ENCODE measurements at places on chromosomes 5 and 9. TPM values are rescaled to one million over a fixed set of nuclear protein-coding genes. Genes with fewer than 3 reads are reported as not detected.

- no peaks in the 10 kb centered on the region for H3K4me1 ChIP-seq
- H3K36me3 ChIP-seq, result no peaks in the 10 kb centered on the region
- no peaks in the 10 kb centered on the region for H3K27me3 ChIP-seq
- H3K27ac ChIP-seq, result no peak overlapping the region
- no peak overlapping the region for H3K4me3 ChIP-seq
Measured at GRCh38 chr5:116343961-116344360, 230.7 kb downstream of the SEMA6A start.

DNA sequence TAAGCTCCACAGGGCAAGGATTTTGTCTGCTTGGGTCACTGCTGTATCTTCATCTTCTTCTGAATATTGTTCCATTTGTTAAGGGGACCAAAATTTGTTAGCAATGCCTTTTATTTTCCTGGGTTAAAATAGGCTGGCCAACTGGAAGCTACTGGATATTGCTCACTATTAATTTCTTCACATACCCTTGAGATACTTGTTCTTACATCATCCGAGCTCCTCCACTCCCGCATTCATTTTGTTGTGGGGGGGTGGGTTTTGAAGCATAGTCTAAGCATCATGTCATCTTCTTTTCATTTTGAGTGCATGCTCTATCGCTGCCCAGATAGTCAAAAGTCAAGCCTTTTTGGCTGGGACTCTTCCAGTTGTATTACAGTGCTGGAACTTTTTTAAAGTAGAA is 42.5 kb upstream of the PIK3R1 start:
- DNase-seq, result no peak
- H3K36me3 ChIP-seq, result no peaks in the 10 kb centered on the region
- no peaks in the 10 kb centered on the region for H3K27me3 ChIP-seq
- 0 out of 2 replicates have a peak, but pooled peaks cover 12% of the 10 kb centered on the region for H3K4me1 ChIP-seq
- H3K27ac ChIP-seq, result no peak overlapping the region

GRCh38 chr5:141328231-141328630 is 2.1 kb upstream of the PCDHGA1 start:
- no peaks in the 10 kb centered on the region for H3K4me1 ChIP-seq
- DNase-seq, result no peak
- no peaks in the 10 kb centered on the region for H3K27me3 ChIP-seq
- H3K4me3 ChIP-seq, result no peak overlapping the region

DNA sequence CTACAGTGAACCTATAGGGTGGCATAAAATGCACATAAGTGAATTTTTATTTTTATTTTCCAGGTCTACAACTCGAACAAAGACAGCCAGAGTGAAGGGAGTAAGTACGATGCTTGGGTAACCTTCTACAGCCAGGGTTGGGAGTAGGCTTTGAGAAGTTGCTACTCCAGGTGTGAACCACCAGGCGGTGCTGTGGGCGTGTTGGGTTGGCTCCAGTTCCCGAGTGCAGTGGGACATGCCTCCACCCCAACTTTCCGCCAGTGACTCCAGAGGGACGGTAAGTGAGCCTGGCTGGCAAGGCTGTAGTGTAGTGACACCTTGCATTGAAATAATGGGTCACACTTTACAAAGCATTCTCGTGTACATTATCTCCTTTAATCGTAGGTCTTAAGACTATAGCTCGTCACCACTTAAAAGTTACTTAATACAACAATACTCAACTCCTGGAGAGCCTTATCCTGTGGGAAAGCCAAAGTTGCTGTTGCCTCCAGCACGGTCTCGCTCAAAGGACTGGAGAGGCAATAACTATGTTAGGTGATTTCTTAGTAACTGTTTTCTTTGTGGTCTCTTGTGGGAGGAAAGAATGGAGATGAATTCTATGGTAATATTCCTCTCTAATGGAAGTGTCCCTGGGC is 244.0 kb downstream of the ARHGAP26 start:
- no peaks in the 10 kb centered on the region for H3K36me3 ChIP-seq
- H3K4me3 ChIP-seq, result no peak overlapping the region
- no peak overlapping the region for H3K27ac ChIP-seq
- DNase-seq, result peak; percentile 87
- no peaks in the 10 kb centered on the region for H3K27me3 ChIP-seq
- peaks cover 13% of the 10 kb centered on the region for H3K4me1 ChIP-seq

- peaks cover 17% of the 10 kb centered on the region for H3K4me1 ChIP-seq
- peak overlapping the region; percentile 95 for H3K4me3 ChIP-seq
- DNase-seq, result peak; percentile 46
- peak overlapping the region; percentile 85 for H3K27ac ChIP-seq
- peaks cover 30% of the 10 kb centered on the region for H3K36me3 ChIP-seq
Measured at GRCh38 chr9:89312222-89312571, 1.2 kb downstream of the CKS2 start.

DNA sequence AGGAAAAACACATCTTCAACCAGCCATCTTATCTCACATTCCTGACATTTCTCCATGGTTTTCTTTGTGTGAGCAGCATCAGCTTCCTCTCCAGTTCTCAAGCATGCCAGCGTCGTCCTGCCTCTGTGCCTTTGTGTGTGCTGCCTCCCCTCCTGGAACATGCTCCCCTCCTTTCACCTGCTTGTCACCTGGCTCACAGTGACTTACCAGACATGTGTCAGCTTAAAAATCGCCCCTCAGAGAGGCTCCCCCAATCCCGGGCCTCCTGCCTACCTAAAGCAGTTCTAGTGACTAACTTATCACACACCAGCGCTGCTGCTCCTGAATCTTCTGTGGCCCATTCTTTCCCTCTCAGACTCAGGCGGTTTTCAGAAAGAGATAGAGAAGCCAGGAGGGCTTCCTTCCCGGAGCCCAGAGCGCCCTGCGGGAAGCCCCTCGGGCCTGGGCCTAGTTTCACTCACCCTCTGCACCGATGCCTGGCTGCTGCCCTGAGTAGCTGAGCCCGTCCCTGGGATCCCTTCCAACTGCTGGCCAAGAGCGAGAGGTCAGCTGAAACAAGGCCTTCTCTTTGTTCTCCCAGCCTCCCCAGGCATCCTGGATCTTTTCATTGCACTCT is 51.1 kb upstream of the MVB12B start:
- H3K36me3 ChIP-seq, result no peaks in the 10 kb centered on the region
- no peak overlapping the region for H3K27ac ChIP-seq
- peaks cover 6% of the 10 kb centered on the region for H3K4me1 ChIP-seq
- H3K4me3 ChIP-seq, result no peak overlapping the region
- no peaks in the 10 kb centered on the region for H3K27me3 ChIP-seq

DNA sequence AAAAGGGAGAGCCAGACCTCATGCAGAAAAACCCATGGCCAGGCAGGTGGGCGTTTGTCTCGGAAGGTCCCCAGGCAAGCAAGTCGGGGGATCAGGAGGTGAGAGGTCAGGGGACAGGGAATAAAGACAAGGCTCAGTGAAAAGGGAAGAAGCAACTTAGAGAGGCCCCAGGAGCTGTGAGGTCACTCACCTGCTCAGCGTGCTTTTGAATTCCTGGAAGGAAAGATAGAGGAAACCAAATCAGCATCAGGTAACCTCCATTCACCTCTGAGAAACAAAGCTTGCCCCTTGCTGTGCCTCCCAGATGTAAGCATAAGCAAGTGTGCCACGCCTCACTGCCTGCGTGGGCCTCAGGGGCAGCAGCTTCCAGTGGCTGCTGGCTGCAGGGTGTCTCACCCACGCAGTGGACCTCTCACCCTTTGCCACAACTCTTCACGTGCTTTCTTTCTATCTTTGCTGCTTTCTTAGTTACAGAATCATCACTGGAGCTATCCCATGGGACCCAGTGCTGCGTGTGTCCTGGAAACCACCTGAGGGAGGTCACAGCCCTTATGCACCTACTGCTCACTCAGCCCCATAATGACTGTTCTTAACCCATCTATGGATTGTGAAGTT is 6.0 kb downstream of the TRIM7 start:
- H3K36me3 ChIP-seq, result no peaks in the 10 kb centered on the region
- peak; percentile 58 for DNase-seq
- peaks cover 83% of the 10 kb centered on the region for H3K27me3 ChIP-seq
- no peak overlapping the region for H3K4me3 ChIP-seq

EGFLAM gene
- total RNA-seq, result 0.50 TPM

- H3K36me3 ChIP-seq, result no peaks in the 10 kb centered on the region
- H3K27ac ChIP-seq, result no peak overlapping the region
- no peak for DNase-seq
- no peaks in the 10 kb centered on the region for H3K4me1 ChIP-seq
Measured at GRCh38 chr9:118761016-118761790, 608.0 kb downstream of the BRINP1 start.

GRCh38 chr9:36866840-36867239 is 167.2 kb downstream of the PAX5 start:
- H3K27me3 ChIP-seq, result peaks cover 5% of the 10 kb centered on the region
- peak; percentile 42 for DNase-seq
- H3K36me3 ChIP-seq, result no peaks in the 10 kb centered on the region

QRFP gene
- total RNA-seq, result not detected

- H3K27me3 ChIP-seq, result peaks cover 29% of the 10 kb centered on the region
- no peak overlapping the region for H3K4me3 ChIP-seq
- H3K36me3 ChIP-seq, result no peaks in the 10 kb centered on the region
- DNase-seq, result no peak
- peaks cover 33% of the 10 kb centered on the region for H3K4me1 ChIP-seq
Measured at GRCh38 chr9:86096386-86096785, 3.0 kb downstream of the GOLM1 start.

DNA sequence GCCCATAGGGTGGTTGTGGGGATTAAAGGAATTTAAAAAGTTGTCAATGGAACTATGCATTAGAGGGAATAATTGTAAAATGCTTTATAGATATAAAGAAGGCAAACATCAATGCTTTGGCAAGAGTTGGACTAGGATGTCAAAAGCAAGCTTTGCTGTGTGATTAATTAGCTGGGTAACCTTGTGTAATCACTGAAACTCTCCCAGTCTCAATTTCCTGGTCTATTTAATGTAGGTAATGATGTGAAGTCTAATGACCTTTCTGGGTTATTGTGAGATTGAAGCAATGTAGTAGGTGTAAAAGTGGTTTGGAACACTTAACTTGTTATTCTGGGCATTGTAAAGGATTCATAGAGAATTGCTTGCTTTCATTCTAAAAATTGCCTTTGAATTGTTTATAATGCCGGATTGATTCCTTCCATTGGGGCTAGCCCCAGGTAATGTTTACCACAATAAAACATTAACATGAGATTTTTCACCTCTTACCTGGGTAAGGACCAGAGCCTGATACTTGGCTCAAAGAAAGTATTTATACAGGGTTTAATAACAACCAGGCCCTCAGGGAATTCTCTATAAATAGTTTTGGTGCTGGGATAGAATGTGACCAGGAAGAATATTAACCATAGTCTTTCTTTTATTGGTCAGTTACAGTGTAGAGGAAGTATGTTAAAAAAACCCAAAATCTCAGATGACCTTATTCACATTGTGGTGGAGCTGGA is 30.0 kb upstream of the CLINT1 start:
- H3K27ac ChIP-seq, result no peak overlapping the region
- no peak for DNase-seq
- H3K4me3 ChIP-seq, result no peak overlapping the region
- no peaks in the 10 kb centered on the region for H3K36me3 ChIP-seq
- H3K27me3 ChIP-seq, result no peaks in the 10 kb centered on the region

NOL6 gene
- total RNA-seq, result 58.4 TPM

DNA sequence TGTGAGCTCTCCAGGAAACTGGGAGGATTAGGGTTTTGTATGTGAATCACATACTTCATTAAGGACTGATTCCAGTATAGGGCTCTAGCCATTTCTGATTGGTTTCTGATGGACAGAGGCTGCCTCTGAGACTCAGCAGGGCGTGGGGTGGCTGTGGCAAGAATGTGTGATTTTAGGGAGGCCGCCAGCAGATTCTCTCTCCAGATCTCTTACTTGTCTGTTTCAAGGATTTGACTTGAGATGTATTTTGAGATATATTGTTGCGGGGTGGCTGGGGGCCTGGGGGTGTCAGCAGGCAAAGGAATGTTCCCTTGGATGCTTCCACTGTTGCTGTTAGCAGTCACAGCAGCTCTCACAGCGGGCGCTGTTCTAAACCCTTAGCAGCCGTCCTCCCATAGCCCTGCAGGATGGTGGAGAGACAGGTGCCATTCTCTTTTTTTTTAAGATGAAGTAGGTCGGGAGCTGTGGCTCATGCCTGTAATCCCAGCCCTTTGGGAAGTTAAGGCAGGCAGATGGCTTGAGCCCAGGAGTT is 8.0 kb upstream of the HNRNPAB start:
- no peak overlapping the region for H3K27ac ChIP-seq
- H3K4me3 ChIP-seq, result no peak overlapping the region
- H3K27me3 ChIP-seq, result no peaks in the 10 kb centered on the region
- no peak for DNase-seq
- H3K4me1 ChIP-seq, result no peaks in the 10 kb centered on the region

GRCh38 chr9:123761905-123762605 is 167.9 kb downstream of the DENND1A start:
- peak; percentile 68 for DNase-seq
- H3K4me1 ChIP-seq, result peaks cover 25% of the 10 kb centered on the region
- no peak overlapping the region for H3K4me3 ChIP-seq
- H3K27ac ChIP-seq, result peak overlapping the region; percentile 17
- H3K27me3 ChIP-seq, result no peaks in the 10 kb centered on the region
- H3K36me3 ChIP-seq, result no peaks in the 10 kb centered on the region

- no peak overlapping the region for H3K27ac ChIP-seq
- H3K27me3 ChIP-seq, result no peaks in the 10 kb centered on the region
- no peak for DNase-seq
- peaks cover 11% of the 10 kb centered on the region for H3K4me1 ChIP-seq
- no peak overlapping the region for H3K4me3 ChIP-seq
Measured at GRCh38 chr9:14932641-14933040, 22.4 kb upstream of the FREM1 start.

DNA sequence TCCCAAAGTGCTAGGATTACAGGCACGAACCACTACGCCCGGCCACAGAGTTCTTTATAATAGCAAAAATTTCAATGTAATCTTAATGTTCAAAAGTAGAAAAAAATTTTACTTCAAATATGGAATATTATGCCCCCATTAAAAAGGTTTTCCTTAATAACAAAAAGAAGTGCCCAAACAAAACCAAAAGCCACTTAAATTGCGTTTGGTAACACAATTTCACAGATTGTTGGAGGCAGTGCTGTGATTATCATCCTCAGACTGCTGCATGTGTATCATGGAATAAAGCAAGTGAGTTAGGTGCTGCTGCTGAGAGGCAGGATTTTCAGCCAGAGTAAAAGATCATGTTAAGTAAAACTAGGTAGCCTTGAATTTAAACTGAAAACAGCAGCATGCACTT is 132.7 kb downstream of the COL23A1 start:
- no peaks in the 10 kb centered on the region for H3K36me3 ChIP-seq
- no peaks in the 10 kb centered on the region for H3K27me3 ChIP-seq
- H3K4me3 ChIP-seq, result no peak overlapping the region

GRCh38 chr5:144468571-144468970 is 297.9 kb downstream of the KCTD16 start:
- no peak overlapping the region for H3K4me3 ChIP-seq
- DNase-seq, result no peak
- no peaks in the 10 kb centered on the region for H3K4me1 ChIP-seq

KIAA0825 gene
- total RNA-seq, result 1.7 TPM

- H3K27me3 ChIP-seq, result no peaks in the 10 kb centered on the region
- H3K4me3 ChIP-seq, result no peak overlapping the region
- H3K4me1 ChIP-seq, result no peaks in the 10 kb centered on the region
- H3K27ac ChIP-seq, result no peak overlapping the region
- H3K36me3 ChIP-seq, result no peaks in the 10 kb centered on the region
Measured at GRCh38 chr5:72451741-72452505, 55.3 kb downstream of the ZNF366 start.

Measured in GM23338 (cell line).